T-helper 1 cell (primary cell): ENCODE measurements at places on chromosomes 13 and 19.

GRCh38 chr13:43030548-43030947, 7.2 kb downstream of the DNAJC15 start:
- no peak for DNase-seq

DNA sequence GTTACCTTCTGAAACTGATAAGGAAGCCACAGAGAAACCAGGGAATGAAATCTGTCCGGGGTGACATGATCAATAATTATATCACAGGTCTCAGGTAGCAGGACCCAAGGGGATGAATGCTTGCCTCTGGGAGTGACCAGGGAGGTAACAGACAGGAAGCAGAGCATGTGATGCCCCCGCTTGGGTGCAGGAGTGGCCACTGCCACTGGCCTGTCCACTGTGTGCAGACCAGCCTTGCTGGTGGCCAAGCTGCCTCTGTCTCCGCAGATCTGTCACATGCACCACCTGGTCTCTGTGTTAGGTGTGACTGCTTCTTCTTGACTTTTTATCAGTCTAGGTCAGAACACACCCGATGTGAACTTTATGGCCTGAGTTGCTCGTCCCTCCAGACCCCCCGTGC, 71.8 kb downstream of the PEPD start:
- no peak for DNase-seq

GRCh38 chr13:97460004-97460775, 26.2 kb downstream of the RAP2A start:
- DNase-seq, result no peak

DNA sequence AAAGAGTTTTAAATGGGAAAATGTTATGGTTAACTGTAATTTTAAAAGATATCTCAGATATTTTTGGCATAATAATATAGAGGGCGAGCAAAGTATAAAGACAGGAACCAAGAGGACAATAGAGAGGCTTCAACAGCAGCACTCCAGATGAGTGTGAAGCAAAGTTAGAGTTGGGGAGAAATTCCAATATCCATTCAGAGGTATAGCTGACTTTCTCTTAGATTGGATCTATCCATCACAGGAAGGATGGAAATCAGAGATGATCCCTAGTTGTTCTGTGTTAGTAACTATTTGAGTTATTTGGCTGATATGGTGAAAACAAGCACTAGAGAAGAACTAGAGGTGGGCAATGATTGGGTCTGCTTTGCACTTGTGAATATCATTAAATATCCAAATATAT, 786.0 kb upstream of the KLHL1 start:
- no peak for DNase-seq

- DNase-seq, result no peak
These were observed 27.5 kb downstream of the DPRX start for GRCh38 chr19:53659292-53659691.

GRCh38 chr13:20394506-20394905, 131.2 kb downstream of the CRYL1 start:
- no peak for DNase-seq

DNA sequence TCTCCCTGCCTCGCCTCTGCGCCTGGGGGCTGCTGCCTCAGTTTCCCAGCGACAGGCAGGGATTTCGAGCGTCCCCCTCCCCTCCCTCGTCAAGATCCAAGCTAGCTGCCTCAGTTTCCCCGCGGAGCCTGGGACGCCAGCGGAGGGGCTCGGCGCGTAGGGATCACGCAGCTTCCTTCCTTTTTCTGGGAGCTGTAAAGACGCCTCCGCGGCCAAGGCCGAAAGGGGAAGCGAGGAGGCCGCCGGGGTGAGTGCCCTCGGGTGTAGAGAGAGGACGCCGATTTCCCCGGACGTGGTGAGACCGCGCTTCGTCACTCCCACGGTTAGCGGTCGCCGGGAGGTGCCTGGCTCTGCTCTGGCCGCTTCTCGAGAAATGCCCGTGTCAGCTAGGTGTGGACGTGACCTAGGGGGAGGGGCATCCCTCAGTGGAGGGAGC, 722 bp upstream of the ICAM1 start:
- peak; percentile 57 for DNase-seq

DNA sequence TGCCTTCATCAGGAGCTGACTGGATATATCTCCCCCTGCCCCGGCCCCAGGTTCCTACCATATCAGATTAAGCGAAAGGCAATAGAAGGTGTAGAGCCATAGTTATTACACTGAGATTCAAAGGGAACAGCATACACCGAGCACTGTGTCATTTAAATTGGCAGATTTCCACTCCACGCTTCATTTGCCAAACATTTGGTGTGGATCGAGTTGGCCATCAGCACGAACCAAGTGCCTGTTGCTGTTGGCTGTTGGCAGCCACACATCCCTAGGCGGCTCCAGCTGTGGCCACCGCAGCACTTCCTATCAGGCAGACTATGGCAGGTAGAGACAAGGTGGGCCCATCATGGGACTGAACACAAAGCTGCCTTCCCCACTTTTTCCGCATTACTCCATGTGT, 115.8 kb downstream of the CCNA1 start:
- DNase-seq, result no peak

DNA sequence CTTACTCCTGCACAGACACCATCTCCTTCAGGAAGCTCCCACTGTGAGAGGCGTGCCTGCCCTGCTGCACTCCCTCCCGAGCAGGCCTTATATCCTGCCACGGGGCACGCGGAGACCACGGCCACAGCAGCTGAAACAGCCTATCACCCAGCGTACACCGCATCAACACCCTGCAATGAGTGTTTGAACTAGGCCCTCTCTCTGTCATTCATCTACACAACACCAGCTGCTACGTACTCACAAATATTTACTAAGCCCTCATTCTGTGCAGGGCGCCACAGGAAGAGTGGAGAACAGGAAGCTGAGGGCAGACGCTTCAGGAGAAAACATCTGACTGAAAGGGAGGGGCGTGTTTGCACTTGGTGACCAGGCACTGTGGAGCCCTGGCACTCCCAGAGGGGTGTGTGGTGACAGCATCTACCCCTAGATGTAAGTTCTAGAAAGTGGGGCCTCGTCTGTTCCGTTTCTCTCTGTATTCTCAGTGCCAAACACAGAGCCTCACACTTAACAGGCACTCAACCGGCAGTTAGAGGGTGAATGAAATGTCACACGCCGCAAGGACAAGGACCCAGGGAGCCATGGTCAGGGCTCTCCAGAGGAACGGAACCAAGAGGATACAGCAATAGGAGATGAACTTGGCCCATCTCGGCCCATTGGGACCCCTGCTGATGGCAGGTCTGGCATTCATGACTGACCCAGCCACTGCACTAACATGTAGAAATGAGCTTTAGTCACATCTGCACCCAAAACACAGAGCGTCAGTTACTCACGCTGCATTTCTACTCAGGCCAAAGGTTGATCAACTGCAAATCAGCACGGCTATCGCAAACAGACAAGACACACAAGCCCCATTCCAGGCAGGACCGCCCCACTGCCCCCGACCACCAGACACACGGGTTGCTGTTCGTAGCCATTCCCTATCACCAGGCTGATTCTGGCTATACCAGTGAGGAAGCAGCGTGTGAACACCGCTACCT, 15.7 kb downstream of the RANBP3 start:
- peak; percentile 62 for DNase-seq

DNA sequence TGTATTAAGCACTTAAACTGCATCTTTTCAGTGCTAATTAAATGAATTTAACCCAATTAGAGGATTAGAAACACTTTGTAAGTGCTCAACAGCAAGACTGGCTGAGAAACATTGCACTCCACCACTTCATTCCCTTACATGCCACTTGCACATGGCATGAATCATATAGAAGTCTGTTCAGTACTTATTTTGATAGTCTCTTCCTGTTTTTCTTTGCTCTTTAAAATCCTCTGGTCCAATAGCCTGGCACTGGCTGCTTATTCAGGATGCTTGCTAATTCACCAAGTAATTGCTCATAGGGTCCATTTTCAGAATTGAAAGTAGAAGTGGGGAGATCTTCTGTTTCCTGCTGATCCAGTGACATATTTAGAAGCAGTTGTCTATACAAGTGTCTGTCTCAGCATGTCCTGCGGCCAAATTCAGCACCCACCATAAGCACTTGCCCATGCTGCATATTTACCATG, 900.1 kb downstream of the PCDH9 start:
- DNase-seq, result no peak

- no peak for DNase-seq
These were observed 818.7 kb upstream of the PCDH9 start for GRCh38 chr13:68048802-68049359.
